ENCODE measurements at places on chromosomes 2 and 18.

DNA sequence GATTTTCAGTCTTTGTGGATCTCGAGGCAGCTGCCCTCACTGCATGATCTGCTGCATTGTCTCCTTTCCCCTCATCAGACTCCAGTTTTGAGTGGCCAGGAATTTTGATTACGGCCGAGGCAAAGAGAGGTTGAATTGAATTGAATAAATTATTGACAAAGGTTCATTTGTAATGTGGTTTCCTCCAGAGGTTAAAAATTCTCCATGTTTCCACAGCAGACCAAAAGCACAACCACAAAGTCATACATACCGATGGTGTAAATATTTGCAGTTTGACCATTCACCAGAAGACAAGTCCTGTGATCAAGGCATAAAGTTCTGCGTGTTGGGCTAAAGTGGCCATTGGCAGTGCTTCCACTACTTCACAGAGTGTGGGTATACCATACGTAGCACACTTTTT, 343.8 kb upstream of the MYT1L start:
- no peak for DNase-seq

DNA sequence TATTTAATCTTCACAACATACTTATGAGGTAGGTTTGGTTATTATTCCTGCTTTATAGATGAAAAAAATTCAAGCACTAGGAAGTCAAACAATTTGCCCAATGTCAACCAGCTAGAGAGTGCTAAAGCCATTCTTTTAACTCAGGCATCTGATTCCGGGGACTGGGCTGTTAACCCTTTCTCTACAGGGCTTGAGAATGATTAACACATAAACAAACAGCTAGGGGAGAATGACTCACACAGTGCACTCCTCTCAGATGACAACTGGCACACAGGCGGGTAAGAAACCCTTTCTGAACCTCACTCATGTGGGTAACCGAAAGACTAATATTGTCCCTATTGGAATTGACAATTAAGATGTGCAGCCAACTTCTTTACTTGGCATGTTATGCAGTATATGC, 86.3 kb upstream of the FSHR start:
- DNase-seq, result no peak

- DNase-seq, result no peak
Observed at GRCh38 chr2:46914578-46915230, 902 bp downstream of the MCFD2 start.

DNA sequence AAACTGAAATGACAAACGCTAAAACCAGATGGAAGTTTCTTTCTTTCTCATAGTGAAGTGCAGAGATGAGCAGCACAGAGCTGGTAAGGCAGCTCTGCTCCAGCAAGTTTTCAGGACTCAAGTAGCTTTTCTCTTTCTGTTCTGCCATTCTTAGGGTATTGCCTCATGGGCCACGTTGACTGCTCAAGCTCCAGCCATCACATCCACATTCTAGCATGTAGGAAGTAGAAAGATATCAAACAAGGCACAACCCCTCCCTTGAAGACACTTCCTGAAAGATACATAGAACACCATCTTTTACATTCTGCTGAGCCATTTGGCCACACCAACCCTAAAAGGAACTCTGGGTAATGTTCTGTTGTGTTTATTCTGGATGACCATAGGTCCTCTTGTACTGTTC, 48.5 kb upstream of the GLI2 start:
- DNase-seq, result no peak

- DNase-seq, result no peak
Observed at GRCh38 chr2:74226648-74227213, 28.3 kb downstream of the MTHFD2 start.

DNA sequence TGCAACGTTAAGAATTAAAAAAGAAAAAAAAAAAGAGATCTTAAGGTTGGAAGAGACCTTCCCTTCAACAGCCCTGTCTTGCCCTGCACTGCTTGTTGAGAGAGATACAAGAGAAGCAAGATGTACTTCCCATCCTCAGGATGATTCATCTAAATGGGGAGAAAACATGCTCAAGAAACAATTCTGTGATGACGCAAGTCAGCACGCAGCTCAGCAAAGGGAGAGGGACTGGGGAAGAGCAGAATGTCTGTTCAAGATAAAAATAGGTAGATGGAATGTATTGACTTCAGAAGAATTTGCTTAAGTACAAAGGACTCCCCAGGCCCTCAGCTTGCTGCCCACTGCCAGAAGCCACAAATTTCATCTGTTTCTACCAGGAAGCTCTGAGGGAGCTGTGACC, 198.2 kb upstream of the SPRED2 start:
- DNase-seq, result no peak

- no peak for DNase-seq
Observed at GRCh38 chr2:215811003-215811402, 202.3 kb downstream of the MREG start.

DNA sequence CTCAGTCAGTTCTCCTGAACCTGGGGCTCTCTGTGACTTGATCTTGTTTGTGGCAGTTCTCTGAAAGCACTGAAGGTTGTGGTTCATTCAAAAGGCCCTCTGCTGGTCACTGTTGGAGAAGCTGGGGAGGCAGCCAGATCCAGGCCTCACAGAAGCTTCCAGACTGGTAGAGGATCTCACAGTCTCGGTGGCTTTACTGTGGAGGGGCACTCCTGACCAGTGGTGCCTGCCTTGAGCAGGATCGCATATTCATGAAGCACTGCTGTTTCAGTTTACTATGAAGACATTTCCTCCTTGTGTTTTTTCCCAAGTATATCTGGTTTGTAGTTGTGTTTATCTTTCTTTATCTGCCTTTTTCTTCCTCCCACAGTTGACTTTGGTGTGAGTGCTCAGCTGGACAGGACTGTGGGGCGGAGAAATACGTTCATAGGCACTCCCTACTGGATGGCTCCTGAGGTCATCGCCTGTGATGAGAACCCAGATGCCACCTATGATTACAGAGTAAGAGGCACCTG, 133.9 kb downstream of the MAP4K4 start:
- DNase-seq, result peak; percentile 54

DNA sequence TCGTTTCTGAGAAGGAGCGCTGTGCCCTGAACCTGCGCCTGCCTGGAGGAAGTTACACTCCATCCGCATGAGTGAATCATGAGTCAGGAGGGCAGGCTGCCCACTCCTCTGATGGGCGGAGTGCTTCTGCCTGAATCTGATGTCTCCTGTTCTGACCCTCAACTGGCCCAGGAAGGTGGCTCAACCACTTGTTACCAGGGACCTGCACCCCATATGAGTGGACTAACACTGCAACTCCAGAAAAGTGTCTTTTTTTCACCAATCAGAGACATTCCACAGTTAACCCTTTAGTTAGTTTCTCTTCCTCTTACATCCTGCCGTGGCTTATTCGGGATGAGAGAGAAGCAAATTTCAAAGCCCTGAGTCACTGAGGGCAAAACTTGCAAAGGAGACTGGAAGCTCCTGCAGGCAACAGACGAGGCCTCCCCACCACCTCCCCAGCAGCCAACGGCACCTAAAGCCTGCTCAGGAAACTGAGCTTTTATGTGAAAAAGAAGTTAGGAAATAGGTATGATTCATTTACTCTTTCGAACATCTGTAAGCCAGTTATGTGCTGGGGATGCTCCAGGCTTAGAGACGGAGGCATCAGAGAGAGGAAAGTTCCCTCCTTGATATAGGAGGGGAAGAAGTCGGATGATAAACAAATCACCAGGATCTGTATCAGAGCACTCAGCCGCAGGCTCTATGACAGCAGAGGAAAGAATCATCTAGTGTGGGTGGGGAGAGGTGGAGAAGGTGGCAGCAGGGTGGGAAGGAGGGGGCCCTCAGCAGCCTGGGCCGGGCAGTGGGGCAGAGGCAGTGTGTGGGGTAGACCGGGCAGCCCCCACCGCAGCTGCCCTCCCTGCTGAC, 30.9 kb downstream of the MBP start:
- peak; percentile 84 for DNase-seq

DNA sequence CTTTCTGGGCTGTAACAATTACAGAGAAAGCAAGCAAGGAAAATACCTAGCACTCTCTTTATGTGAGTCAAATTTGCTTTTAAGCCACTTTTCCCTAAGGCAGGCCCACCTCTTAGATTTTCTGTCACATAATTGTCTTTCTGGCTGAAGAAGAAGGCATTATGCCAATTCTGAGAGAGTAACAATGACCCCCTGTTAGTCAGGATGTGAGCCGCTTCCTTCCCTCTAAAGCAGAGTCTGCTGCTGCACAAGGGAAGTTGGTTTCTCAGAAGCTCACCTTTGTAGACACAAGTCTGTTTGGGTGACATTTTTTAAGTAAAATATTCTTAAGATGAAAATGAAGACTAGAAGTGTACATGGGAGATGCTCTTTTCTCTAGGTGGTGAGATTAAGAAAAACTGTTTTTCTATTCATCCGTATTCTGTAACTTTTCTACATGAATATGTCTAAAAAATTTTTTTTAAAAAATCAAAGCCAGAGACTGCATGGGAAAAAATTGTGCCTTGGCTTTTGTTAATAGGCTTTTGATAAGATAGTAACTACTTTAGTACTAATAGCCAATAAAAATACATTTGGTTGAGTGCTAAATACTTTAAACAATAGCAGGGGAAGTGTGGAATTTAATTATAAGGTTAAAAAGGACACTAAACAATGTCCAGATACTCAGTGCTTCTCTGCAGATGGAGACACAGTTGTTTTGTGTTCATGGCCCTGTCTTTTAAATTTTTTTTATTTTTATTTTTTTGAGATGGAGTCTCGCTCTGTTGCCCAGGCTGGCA, 33.4 kb upstream of the VPS54 start:
- no peak for DNase-seq

DNA sequence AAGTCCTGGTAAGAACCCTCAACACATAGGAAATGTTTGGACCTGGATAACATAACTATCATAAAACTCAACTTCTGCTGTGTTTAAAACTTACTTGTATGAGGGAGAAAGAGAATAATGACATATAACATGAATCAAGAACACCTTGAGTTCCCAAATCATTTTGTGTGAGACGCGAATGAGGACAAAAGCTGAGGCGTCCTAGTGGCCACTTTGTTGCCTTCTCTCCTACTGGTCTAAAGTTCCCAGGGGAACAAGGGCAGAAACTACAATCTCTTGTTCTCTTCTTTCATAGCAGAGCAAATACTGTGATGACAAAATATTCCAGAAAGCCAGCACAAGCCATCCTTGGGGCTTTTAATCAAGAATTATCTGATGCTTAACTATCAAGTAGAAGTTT, 8.3 kb upstream of the LCT start:
- no peak for DNase-seq

DNA sequence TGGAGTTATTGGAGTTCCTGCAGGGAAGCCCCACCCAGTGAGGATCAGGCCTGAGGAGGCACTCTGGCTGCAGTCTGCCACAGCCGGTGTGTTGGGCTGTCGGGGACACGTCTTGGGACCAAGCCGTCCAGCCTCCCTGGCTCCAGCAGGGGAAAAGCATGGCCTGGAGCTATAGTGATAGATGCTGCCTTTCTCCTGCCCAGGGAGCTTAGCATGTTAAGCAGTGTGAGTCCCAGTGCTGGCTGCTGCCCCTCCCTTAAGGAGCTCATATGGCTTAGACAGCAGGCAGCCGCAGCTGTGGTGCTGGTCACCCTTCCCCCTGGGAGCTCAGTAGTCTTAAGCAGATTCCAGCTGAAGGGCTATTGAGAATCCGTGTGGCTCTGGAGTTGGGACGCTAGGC, 78.9 kb downstream of the CERS6 start:
- DNase-seq, result no peak

GRCh38 chr2:59684771-59685166, 868.7 kb downstream of the BCL11A start:
- no peak for DNase-seq

Data from omental fat pad (tissue), 4 donors.